ENCODE measurements at places on chromosomes 4 and X.

- no peak for DNase-seq
Observed at GRCh38 chr4:82886147-82886942, 4.6 kb downstream of the SEC31A start.

- DNase-seq = no peak
Observed at GRCh38 chr4:132214519-132214918, 934.6 kb upstream of the PCDH10 start.

- DNase-seq = no peak
Observed at GRCh38 chr4:5044341-5044740, 6.9 kb upstream of the STK32B start.

DNA sequence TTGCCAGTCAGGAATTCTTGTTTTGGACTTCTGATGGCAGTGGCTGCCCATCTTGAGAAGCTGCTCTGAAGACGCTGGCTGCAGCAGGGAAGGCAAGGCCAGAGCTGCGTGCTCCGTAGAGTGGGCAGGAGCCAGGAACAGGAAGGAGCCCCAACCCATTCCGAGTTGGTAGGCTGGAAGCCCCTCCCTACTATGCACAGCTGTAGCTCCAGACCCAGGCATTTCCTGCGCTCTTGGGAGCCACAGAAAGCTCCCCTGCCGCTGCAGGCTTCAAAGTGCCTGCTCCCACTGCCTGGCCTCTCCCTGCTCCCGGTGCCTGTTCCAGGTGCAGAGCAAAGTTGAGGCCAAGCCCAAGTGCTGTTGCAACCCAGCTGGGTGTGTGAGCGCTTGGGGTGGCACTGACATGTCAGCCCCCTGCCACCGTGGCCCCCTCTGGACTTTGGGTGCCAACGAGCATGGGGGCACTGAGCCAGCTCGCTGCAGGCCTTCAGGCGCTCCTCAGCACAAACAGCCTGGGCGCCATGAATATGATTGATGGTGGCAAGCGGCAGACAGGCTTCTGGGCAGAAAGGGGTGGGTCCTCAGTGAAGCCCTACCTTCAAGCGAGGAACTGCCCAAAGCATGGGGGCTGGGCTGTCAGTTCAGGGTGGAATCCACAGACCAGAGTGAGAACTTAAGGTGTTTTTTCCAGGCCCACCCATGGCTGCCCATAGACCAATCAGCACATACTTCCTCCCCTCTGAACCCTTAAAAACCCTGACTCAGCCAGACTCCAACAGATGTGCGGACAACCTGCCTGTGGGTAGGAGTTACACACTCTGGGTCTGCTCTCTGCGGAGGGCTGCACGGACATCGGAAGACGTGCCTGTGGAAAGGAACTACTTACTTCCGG lies 677.2 kb upstream of the INTU start:
- DNase-seq = no peak

DNA sequence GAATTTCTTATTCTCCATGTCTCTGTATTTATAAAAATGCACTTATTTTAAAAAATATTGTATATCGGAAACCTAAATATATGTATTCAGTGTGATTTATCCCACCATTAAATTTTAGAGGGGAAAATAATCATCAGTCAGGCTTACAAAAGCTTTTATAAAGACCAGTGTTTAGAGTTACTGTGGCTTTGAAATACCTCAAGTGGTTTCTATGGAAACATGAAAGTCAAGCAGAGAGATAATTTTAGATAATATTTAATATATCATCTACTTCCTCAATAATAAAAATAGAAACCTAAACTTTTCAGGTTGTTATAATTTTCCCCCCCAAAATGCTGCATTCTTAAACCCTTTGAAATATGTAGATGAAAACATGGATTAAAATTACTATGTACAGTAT lies 332.9 kb upstream of the PITX2 start:
- no peak for DNase-seq

- DNase-seq = no peak
Observed at GRCh38 chr4:123232439-123232838, 164.2 kb upstream of the SPRY1 start.

DNA sequence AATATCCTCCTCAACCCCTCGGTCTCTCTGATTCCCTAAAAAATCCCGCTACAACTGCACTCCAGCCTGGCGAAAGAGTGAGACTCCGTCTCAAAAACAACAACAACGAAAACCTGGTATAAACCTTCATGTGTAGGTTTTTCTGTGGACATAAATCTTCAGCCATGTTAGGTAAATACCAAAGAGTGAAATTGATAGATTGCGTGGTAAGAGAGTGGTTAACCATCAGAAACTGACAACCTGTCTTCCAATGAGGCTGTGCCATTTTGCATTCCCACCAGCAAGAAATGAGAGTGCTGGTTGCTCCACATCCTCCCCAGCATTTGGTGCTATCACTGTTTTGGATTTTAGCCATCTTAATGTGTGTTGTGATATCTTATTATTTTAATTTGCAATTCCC lies 10.9 kb downstream of the TBC1D19 start:
- DNase-seq = no peak

- no peak for DNase-seq
Observed at GRCh38 chr4:95513022-95513421, 35.8 kb downstream of the UNC5C start.

DNA sequence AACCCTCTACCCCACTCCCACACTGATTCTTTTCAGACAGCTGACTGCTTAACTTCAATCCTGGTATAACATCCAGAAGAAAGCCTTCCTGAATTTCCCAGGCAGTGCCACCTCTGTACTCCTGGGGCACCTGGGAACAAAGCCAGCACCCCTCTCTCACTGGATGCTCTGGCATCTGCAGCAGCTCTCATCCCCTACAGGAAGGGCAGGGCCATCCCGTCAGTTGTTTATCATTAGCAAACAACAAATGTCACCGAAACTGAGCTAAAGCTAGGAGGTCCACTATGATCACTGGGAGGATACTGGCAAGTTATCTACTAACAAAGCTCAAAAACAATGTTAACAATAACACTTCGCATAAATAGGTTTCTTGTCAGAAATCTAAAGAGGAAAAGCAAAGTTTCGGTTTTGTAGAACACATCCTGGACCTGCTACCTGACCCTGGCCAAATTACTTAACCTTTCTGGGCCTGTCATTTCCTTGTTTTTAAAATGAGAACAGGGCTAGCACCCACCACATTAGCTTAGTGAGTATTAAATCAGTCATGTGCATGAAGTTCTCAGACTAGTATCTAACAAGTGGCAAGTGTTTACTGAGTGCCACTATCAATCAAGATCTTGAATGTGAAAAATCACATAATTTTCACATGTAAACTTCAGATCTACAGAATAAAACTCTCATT lies 86.6 kb downstream of the NR3C2 start:
- DNase-seq = no peak

Data from D341Med (cell line).